ENCODE measurements at places on chromosomes 2 and 18.

DNA sequence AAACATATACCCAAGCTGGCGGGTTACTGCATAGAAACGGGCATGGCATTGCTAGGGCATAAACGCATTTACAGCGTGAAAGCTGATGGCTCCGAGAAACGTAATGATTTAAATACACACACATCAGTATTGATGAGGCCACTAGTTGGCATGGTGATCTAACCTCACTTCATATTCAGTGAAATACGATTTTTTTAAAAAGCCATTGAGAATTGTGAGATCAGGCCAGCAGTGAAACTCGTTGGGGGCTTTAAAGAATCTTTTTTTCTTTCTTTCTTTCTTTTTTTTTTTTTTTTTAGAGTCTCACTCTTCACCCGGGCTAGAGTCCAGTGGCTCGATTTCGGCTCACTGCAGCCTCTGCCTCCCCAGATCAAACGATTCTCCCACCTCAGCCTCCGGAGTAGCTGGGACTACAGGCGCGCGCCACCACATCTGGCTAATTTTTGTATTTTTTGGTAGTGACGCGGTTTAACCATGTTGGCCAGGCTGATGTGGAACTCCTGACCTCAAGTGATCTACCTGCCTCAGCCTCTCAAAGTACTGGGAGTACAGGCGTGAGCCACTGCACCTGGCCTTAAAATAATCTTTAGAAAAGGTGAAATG lies 2.4 kb upstream of the SMAD7 start:
- ATAC-seq = no peak

- ATAC-seq = no peak
Measured at GRCh38 chr2:42351864-42352263, 9.2 kb downstream of the COX7A2L start.

DNA sequence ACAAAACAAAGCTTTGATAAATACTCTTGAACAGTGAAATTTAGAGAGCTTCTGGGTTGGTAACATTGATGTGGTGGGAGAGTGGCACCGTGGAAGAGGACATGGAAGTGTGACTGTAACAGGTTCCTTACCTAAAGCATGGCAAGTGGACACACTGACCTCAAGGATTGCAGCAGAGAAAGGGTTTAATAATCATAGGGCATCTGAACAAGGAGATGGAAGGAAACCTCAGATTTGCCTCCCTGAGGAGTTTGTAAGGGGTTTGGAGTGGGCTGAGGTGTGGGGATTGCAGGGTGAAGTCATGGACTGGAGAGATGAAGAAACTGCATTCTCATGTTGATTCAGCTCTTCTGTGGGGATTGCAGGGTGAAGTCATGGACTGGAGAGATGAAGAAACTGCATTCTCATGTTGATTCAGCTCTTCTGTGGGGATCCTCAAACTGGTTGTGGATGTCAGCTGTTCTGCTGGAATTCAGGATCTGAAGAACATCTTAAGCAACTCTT lies 83.8 kb upstream of the TLK1 start:
- peak; percentile 66 for ATAC-seq

DNA sequence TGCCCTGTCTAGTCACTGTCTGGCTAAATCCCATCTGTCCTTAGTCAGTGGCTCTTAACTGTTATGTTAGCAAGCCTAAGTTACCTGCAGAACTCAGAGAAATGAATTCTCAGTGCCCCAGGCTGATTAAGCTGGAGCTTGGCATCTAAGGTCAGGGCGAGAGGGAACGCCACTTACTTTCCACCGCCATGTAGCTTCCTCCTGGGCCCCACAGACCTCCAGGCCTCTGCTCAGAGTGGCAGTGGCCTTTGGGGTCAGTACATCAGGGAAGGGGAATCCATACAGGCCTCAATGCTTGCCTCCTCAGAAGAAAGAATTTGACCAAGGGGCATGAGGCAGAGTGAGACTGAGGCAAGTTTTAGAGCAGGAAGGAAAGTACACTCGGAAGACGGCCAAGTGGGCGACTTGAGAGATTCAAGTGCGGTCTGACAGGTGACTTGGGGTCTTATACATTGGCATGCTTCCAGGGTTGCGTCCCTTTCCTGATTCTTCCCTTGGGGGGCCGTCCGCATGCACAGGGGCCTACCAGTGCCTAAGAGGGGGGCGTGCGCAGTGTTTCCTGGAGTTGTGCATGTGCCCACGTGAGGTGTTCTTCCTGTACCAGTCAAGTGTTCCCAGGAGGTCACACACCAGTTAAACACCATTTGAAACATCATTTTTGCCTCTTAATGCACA lies 64.1 kb downstream of the EMILIN2 start:
- ATAC-seq = no peak

- no peak for ATAC-seq
Measured at GRCh38 chr2:31654241-31654640, 73.5 kb upstream of the SRD5A2 start.

- no peak for ATAC-seq
Measured at GRCh38 chr2:154670083-154670482, 28.4 kb upstream of the KCNJ3 start.

GRCh38 chr2:108074150-108074549 lies 87.8 kb downstream of the SLC5A7 start:
- ATAC-seq = no peak

DNA sequence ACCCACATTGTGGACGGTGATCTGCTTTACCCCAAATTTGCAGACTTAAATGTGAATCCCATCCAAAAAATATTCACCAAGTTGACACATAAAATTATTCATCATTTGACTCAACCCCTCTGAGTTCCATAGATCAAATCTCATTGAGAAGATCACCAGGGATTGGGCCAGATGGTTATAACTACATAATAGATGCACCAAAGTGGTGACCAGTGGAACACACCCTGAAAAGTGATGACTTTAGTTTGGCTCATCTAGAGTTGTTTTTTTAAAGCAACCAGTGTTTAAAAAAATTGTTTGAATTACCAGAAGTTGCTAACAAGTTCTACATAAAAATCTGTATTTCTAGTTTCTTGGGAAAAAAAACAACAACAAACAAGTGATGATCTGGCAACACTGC lies 155.0 kb downstream of the PLCL1 start:
- no peak for ATAC-seq

DNA sequence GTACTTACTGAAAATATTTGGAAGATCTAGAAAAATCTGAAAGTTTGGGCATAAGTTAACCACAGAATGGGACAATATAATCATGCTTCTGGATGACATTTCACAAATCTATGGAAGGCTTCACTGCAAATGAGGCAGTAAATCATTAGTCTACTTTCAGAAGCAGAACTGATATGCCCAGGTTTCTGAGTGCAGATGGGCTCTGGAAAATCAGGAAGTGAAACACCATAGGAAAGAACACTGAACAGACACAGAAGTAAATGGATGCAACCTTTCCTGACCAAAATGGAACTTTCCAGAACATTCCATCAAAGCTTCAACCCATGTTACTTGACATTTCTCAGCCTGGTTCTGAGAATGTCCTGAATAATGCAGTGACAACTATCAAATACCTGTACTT lies 55.1 kb downstream of the KCNG3 start:
- ATAC-seq = no peak

GRCh38 chr2:220748875-220749479 lies 823.1 kb downstream of the EPHA4 start:
- no peak for ATAC-seq

DNA sequence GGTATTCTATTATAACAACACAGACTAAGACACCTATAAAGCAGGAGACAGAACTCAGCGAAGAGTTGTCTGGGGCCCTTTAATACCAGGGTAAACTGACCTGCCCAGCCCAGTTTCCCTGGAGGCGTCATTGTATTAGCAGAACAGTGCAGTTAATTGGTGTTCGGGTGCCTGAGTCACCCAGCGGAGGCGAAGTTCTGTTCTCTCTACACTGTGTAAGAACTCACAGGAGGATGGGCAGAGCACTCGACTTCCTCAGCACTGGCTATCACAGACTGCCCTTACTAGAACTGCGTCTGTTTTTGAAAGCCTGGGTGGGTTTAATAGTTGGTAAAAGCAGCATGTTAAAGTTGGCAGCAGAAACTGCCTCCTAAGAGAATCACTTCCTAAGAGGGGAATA lies 106.5 kb upstream of the ATP8B1 start:
- peak; percentile 95 for ATAC-seq

DNA sequence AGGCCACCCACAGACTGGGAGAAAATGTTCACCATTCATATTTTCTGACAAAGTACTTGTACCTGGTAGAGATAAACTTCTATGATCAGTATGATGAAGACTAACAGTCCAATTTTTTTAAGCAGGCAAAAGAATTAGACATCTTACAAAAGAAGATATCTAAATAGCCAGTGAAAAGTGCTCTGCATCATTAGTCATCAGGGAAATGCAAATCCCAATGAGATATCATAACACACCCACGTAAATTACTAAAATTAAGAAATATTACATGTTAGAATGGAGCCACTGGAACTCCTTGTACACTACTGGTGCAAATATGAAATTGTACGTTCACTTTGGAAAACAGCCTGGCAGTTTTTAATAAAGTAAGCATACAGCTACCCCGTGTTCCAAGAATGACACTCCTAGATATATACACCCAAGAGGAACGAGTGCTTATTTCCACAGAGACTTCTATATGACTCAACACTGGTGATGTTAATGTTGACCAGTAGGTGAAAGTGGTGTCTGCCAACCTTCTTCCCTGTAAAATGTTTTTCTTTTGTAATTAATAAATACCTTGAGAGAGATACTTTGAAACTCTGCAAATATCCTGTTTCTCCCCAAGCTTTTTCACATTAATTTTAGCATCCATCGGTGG lies 80.3 kb downstream of the NPAS2 start:
- ATAC-seq = peak; percentile 56

DNA sequence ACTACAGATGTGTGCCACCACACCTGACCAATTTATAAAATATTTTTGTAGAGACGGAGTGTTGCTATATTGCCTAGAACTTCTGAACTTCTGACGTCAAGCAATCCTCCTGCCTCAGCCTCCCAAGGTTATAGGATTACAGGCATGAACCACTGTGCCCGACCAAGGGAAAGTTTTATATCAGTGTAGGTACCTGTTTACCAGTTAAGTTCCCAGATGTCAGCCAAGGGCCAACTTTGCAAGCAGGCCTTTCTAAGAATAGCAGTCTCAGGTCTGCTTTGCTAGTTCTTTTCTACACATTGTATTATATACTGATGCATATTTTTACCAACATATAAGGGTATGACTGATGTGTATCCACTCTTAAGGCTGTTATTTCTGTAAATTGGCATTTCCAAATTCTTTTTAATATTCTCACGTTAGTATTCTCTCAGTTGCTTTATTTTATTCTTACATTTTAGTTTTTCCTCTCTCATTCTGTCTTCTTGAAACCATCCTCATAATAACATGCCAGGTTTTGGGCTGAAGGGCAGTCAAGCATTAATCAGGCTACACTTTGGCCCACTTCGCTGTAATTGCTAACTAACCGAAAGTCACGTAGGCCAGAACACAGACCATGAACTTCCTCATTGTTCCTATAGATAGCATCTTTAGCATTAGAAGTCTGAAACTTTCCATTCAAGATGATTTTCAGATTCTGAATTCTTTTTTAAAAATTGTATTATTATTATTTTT lies 25.0 kb upstream of the CXXC1 start:
- ATAC-seq = no peak

- ATAC-seq = no peak
Measured at GRCh38 chr2:238134393-238134785, 4.1 kb upstream of the KLHL30 start.

DNA sequence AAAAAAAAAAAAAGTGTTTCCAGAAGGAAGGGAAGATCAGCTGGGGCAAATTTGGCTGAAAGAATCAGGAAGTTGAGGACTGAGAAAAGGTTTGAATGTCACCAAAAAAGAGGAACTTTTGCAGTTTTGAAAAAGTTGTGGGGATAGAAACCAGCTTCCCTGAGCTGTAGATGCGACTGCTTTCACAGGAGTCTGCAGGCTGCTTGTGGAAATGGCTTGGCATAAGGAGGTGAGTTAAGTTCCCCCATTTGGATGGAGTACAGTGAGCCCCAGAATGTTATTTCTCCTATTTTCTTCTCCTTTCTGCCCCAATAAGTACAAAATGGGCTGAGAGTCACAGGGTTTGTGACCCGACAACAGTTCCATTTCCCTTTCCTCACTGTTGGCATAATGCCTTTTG lies 16.5 kb upstream of the ME2 start:
- no peak for ATAC-seq

DNA sequence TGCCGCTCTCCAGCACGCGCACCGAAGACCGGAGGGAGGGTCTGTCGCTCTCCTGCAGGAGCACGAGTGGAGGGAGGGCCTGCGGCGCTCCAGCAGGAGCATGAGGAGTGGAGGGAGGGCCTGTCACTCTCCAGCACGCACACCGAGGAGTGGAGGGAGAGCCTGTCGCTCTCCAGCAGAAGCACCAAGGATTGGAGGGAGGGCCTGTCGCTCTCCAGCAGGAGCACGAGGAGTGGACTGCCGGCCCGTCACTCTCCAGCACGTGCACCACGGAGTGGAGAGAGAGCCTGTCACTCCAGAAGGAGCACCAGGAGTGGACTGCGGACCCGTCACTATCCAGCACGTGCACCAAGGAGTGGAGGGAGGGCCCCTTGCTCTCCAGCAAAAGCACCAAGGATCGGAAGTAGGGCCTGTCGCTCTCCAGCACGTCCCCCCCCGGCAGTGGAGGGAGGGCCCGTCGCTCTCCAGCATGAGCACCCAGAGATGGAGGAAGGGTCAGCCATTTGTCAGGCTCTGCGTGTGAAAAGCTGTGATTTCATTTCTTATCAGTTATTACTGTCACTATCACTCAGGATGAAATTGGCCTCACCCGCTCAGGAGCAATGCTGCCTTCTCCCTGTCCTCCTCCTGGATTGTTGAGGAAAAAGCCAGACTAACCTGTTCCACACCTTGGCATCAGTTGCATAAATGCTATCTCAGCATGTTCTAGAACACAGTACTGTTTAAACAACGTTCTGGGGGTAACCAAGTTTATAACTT lies 35.9 kb downstream of the ADI1 start:
- ATAC-seq = peak; percentile 64

- no peak for ATAC-seq
Measured at GRCh38 chr2:53632126-53632460, 135.5 kb upstream of the CHAC2 start.

GRCh38 chr2:151826737-151827157 lies 1.5 kb downstream of the ARL5A start:
- no peak for ATAC-seq

DNA sequence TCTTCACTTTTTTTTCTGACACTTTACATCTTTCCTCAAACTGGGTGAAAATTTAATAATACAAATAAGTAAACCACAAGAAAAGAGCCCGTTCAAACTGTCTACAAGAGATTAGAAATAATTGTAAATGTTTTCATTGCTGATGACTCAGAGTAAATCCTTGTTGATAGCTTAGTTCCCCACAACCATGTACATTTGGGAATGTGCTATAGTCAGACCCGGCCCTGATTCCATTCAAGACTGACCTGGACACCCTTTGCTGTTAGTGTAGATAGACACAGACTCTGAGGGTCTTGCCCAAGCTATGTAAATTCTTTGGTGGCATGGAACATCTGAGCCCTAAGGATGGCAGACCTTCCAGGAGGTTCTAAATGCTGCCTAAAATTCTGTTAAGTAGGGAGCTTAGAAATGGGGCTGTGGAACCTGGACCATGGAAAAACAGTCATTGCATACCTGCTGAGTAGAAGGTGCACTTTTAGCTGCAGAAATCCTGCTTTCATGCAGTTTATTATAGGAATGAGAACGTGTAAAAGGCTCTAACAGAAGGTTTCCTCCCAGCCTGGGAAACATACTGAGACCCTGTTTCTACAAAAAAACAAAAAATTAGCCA lies 3.7 kb downstream of the MALT1 start:
- no peak for ATAC-seq

GRCh38 chr2:160574468-160575140 lies 81.0 kb upstream of the RBMS1 start:
- peak; percentile 71 for ATAC-seq

Data from esophagus mucosa (tissue), 1 donor.